Femur (tissue), 1 donor: ENCODE measurements at places on chromosomes 12 and 14.
A peak's percentile ranks its signal among the peaks of the same experiment; 100 is the strongest.

GRCh38 chr12:119685375-119685774 is 17.4 kb downstream of the PRKAB1 start:
- DNase-seq: no peak

GRCh38 chr12:120835657-120836056 is 68.5 kb downstream of the SPPL3 start:
- DNase-seq: no peak

DNA sequence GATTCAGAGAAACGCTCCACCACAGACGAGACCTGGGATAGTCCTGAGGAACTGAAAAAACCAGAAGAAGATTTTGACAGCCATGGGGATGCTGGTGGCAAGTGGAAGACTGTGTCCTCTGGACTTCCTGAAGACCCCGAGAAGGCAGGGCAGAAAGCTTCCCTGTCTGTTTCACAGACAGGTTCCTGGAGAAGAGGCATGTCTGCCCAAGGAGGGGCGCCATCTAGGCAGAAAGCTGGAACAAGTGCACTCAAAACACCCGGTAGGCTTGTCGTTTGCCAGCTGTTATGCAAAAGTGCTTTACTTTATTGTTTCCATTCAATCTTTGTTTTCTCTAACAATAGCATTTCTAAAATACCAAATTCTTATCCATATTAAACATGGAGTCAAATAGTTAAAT is 287.3 kb downstream of the NAV3 start:
- DNase-seq: no peak

DNA sequence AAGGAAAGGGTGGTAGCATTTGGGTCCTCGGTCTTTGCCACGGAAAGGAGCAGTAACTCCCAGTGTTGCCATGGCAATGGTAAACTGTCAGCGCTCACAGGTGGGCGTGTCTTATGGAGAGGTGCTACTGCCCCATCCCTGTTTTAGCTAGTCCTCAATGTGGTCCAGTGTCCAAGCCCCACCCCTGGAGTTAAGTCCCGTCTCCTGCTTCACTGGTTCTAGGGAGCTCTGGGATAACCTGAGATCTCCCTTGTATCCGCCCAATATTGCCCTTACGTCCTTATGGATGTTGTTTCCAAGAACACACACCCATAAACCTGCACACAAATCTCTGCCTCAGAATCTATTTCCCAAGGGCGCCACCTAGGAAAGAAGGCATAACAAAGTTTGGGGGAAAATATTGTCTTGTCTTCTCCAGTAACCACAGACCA is 64.2 kb downstream of the SPRING1 start:
- DNase-seq: no peak

GRCh38 chr12:77113971-77114370 is 48.6 kb upstream of the E2F7 start:
- DNase-seq: no peak

- no peak for DNase-seq
Measured at GRCh38 chr12:639566-639965, 23.7 kb downstream of the NINJ2 start.

DNA sequence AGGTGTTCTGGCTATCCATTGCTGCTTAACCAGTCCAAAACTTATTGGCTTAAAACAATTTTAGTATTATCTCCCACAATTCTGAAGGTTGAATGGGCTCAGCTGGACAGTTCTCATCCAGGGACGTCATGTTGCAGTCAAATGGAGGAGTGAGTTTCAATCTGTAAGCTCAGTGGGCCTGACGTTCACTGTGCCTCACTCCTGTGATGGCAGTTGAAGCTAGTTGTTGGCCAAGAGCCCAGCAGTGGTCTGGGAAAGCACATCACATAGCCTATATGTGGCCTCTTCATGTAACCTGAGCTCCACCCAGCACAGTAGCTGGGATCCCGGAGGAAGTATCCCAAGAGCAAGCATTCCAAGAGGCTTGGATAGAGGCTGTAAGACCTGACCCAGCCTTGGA is 40.6 kb upstream of the CDKN3 start:
- DNase-seq: peak; percentile 62

GRCh38 chr14:22897357-22897756 is 14.3 kb downstream of the REM2 start:
- no peak for DNase-seq

GRCh38 chr12:55019784-55020183 is at the start of gene NEUROD4:
Gene NEUROD4 (plus strand): TSS chr12:55019974. CDS start chr12:55026440, 6,466 bp downstream.
- DNase-seq: peak; percentile 74

DNA sequence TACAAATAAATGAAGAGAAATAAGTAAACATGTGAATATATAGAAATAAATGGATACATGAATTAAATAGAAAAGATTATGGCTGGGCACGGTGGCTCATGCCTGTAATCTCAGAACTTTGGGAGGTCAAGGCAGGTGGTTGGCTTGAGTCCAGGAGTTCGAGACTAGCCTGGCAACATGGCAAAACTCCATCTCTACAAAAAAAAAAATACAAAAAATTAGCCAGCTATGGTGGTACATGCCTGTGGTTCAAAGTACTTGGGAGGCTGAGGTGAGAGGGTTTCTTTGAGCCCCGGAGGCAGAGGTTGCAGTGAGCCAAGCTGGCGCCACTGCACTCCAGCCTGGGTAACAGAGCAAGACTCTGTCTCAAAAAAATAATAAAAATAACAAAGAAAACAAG is 5.1 kb upstream of the CLEC7A start:
- no peak for DNase-seq

DNA sequence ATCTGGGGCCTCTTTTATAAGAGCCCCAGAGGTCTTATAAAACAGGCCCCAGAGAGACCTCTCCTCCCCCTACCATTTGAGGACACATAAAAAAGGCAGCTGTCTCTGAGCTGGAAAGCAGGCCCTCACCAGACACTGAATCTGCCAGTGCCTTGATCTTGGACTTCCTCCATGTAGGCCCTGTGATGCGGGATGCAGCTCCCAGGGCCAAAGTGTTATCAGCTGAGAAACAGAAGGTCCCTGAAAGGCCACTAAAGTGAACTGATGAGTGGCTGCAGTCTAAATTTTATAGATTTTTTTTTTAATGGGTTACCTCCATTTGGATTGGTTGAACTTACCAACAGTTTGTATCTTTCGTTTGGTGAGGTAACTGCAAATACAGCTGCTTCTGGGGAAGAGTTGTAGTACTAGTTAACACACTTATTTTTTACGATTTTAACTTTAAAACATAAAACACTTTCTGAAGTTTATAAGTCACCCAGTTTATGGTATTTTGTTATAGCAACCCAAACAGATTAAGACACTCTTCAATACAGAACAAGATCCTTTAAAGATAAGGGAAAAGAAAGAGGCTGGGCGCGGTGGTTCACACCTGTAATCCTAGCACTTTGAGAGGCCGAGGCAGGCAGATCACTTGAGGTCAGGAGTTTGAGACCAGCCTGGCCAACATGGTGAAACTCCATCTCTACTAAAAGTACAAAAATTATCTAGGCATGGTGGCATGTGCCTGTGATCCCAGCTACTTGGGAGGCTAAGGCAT is 5.6 kb upstream of the GUCY2C start:
- DNase-seq: no peak

- no peak for DNase-seq
Measured at GRCh38 chr12:92019491-92020277, 126.0 kb downstream of the BTG1 start.

- no peak for DNase-seq
Measured at GRCh38 chr12:586318-587071, 76.8 kb downstream of the NINJ2 start.

- no peak for DNase-seq
Measured at GRCh38 chr12:52223406-52224039, 9.5 kb upstream of the KRT7 start.

DNA sequence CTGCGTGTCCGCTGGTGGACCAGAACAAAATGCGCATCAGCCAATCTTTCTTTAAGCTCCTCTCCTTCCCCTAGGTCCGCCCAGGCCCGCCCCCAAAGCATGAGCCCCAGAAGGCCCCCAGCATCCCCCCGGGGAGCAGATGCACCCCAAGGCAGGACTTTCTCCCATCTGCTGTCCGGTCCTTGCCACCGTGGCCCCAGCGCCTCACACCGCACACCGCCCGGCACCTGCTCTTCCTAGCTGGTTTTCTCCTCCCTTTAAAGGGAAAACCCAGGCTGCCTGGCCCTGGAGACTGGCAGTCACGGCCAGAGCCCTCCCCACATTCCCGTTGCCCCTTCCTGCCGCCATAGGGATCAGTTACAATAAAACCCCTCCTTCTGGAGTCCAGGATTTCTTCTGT is 30.2 kb downstream of the RIMBP2 start:
- DNase-seq: no peak

DNA sequence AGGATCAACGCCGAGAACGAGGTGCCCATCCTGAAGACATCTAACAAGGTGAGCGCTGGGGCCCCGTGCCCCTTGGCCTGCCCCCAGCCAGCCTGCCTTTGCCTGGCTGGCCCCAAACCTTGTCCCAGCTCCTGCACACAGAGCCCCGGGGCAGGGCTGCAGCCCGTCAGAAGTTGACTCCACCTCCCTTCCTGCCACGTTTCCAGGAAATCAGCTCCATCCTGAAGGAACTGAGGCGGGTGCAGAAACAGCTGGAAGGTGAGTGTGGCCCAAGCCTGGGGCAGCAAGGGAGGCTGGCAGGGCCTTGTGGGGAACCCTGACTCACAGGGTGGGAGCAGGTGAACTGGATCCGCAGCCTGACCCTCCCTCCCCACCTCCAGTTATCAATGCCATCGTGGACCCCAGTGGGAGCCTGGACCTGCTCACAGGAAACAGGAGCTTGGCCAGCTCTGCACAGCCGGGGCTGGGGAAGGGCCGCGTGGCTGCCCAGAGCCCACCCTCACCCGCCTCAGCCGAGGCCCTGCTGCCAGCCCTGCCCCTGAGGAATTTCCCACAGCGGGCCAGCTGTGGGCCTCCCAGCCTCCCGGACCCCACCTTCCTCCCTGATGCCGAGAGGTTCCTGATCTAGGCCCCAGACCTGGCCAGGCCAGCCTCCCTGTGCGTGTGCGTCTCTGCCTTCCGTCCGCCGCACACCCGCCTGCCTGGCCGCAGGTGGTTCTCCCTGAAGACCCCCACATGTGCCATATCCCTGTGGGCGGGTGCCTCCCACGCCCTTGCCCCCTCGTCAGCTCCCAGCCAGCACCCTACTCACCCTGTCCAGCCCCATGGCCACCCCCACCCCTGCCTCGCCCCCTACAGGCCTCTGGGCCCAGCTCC is 29.5 kb downstream of the CEP170B start:
- DNase-seq: peak; percentile 28

- no peak for DNase-seq
Measured at GRCh38 chr12:66118240-66118891, 12.2 kb downstream of the LLPH start.

- peak; percentile 54 for DNase-seq
Measured at GRCh38 chr12:13428538-13429265, 232.2 kb downstream of the EMP1 start.

GRCh38 chr12:63897931-63898330 is 53.4 kb downstream of the SRGAP1 start:
- no peak for DNase-seq

GRCh38 chr12:57430931-57431566 is at the start of gene R3HDM2:
Gene R3HDM2 (minus strand): TSS chr12:57431043. CDS start chr12:57310428, 120,615 bp downstream.
- DNase-seq: peak; percentile 98

DNA sequence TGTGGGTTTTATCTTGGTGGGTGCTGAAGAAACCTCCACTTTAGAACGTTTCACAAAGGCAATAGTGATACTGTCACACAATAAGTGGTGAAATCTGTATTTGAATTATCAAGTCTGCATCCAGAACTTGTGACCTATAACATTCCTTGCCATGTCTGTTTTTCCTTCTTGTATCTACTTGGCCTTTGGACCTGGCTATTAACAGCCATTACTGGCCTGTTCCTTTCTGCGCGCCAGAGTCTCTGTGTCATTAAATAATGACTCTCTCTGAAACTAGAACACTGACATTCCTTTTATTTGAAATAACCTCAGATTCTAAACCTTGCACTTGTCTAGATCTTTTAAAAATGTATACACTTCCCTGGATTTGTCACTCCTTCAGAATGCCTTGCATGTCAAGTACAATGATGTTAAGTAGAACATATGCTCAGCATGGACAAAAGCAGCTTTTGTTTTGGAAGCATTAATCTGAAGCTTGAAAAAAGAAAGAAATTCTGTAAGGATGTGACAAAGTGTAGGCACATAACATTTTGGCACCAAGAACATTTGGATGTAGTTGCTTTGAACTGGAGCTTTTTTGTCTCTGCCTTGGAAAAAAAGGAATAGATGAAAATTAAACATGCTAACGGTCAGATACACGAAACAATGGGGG is 95.5 kb upstream of the RPL10L start:
- DNase-seq: no peak

- peak; percentile 21 for DNase-seq
Measured at GRCh38 chr12:89016970-89017778, 335.1 kb downstream of the DUSP6 start.
